ENCODE measurements at places on chromosomes 3 and 15.

GRCh38 chr3:123424321-123424998 is 24.4 kb downstream of the ADCY5 start:
- no peak for DNase-seq

GRCh38 chr3:41198526-41198925 is 779 bp upstream of the CTNNB1 start:
- no peak for DNase-seq

DNA sequence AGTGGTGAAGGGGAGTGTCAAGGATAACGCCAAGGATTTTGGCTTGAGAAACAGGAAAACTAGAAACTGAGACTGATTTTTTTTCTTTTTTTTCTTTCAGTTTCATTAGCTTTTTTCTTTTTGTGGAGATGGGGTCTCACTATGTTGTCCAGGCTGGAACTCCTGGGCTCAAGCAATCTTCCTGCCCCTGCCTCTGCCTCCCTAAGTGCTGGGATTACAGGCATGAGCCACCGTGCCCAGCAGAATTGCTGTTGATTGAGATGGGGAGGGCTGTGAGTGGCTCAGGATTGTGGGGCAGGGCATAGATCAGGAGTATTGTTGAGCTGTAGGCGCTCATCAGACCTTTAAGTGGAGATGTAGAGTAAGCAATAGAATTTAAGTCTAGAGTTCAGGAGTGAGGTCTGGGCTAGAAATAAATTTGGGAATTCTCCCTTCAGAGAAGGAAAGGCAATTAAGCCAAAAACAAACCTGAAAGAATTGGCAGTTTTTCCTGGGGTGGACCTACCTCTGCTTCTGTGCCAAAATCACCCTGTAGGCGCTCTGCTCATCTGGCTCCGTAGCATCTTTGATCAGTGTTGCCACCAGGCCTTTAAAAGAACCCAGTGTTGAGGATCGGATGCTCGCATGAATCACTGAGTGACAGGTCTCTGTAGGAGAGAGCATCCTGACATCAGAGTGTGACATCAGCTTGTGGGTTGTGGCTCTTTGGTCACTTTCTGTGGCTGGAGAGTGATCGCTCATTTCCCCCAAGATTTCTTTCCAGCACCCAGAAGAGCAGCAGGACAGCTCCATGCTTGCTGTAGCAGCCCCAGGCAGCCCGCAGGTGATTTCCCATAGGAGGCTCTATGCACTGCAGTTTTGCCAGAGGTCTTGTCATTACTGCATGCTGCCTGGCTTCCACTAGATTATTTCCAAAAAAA is 15.8 kb downstream of the ABHD17C start:
- DNase-seq: peak; percentile 31

DNA sequence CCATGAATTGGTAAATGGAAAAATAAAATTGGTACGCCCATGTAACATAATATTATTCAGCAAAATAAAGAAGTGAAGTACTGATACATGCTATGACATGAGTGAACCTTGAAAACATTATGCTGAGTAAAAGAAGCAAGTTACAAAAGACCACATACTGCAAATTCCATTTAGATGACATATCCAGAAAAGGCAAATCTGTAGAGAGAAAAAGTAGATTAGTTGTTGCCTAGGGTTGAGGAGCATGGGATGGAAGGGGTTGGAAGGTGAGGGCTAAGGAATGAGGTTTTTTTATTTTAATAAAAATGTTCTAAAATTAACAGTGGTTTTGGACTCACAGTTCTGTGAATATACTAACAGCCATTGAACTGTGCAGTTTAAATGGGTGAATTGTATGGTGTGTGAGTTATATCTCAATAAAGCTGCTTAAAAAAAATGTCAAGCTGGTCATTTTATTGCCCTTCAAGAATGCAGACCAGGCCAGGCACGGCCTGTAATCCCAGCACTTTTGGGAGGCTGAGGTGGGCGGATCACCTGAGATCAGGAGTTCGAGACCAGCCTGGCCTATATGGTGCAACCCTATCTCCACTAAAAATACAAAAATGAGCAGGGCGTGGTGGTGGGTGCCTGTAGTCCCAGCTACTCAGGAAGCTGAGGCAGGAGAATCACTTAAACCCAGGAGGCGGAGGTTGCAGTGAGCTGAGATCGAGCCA is 8.1 kb upstream of the DLG1 start:
- no peak for DNase-seq

GRCh38 chr15:77060546-77060945 is 10.4 kb downstream of the TSPAN3 start:
- no peak for DNase-seq

DNA sequence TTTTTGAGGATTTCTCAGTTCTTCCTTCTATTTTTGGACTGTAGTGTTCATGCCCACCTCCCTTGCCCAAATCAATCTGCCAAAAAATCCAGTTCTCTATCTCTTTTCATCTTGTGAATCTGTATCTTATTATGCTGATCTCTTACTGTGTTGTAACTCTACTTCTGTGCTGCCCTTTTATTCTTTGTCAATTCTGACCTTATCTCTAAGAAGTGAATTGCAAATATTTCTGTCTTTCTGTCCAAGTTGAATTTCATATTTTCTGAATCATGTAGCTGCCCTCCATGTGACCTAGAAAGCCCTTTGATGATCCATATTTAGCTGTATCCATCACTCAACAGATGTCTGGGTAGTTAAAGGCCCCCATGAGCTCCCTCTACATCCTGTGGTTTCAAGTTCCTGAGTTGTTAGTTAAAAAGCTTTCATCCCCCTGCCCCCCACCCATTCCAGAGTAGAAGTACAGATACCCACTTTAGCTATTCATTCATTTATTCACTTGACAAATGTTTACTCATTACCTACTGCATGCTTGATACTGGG is 33.6 kb upstream of the ETV5 start:
- no peak for DNase-seq

DNA sequence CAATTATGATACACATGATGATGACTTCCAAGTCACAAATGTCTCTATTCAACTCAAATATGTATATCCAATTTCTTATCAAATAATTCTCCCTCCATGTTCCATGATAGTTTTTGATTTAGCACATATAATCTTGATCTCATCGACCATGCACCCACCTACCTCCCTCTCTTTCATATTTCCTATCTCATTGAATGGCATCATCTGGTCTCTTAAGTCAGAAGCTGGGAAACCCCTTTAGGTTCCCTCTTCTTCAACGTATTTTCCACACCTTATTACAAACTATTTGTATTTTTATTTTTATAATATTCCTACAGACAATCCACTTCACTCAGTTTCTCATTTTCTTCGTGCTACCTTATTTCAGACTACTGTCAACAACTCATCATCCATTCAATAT is 56.9 kb upstream of the DPH6 start:
- no peak for DNase-seq
